Skin of body (tissue), 3 donors: ENCODE measurements at places on chromosomes 1 and 21. TPM values are rescaled to one million over a fixed set of nuclear protein-coding genes. Genes with fewer than 3 reads are reported as not detected.

DNA sequence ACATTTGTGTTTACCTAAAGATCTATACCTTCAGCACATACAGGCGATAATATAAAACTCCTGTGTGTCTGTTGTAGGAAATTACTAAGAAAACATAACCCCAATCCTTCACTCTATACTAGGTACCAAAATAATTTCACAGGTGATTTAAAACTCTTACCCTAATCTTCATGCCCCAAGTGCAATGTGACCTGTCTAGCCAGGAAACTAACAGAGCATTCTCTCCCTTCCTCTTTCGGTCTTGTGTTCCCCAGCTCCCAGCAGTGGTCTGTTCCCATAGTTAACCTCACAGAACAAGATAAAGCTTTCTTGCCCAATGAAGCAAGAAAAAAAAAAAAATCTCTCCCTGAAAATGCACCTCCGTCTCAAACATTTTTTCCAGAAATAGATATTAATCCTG is 493.5 kb downstream of the DPYD start:
- DNase-seq: no peak

GRCh38 chr1:11918799-11919519 is 7.3 kb downstream of the KIAA2013 start:
- no peak for DNase-seq

BLZF1 gene
- total RNA-seq: 32.7 TPM

DNA sequence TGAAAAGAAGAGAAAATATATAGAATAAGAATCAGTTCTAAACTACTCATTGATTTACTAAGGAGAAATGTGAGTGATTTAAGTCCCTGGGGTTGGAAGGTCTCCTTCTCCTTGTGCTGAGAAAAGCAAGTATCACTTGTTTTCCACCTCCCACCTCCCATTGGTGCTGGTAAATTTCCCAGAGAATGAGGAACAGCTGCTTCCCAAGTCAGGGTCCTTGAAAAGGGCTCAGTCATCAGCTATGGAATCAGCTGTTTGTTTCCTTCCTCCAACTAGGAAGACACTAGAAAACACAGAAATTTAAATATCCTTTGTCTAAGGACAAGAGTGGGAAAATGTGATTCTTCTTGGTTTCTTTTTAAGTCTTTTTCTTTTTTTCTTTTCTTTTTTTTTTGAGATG is 131.3 kb upstream of the C1orf21 start:
- DNase-seq: no peak

FMO1 gene
- 11.9 TPM for total RNA-seq
